ENCODE measurements at places on chromosomes 1 and 21.

DNA sequence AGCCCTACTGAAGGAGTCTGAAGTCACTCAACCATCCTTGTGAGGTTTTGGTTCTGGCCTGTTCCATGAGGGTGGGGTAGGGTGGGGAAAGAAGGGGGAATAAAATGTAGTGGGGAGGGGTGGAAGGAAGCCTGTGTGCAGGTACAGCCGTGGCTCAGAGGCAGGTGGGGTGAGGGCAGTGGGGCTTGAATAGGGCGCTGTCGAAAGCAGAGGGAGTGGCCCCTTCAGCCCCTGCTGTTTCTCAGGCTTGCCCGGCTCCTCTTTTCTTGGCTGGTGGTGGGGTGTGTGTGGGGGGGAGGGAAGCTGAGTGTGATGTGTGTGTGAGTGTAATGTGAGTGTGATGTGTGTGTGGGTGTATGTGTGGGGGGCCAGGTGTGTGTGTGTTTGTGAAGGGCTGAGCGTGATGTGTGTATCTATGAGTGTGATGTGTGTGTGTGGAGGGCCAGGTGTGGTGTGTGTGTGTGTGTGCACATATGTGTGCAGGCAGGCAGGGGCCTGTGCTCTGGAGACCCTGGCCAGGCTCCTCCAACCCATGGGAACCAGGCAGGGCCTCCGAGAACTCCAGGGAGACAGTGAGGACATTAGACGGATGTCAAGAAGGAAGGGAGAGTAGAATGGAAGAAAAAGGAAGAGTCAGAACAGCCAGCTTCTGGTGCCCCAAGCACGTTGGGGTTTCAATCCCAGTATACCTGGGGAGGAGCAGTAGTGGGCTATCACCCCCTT is 9.0 kb downstream of the SOX13 start:
- DNase-seq, result no peak

GRCh38 chr1:2980073-2980791 is 41.0 kb upstream of the ACTRT2 start:
- DNase-seq, result no peak

DNA sequence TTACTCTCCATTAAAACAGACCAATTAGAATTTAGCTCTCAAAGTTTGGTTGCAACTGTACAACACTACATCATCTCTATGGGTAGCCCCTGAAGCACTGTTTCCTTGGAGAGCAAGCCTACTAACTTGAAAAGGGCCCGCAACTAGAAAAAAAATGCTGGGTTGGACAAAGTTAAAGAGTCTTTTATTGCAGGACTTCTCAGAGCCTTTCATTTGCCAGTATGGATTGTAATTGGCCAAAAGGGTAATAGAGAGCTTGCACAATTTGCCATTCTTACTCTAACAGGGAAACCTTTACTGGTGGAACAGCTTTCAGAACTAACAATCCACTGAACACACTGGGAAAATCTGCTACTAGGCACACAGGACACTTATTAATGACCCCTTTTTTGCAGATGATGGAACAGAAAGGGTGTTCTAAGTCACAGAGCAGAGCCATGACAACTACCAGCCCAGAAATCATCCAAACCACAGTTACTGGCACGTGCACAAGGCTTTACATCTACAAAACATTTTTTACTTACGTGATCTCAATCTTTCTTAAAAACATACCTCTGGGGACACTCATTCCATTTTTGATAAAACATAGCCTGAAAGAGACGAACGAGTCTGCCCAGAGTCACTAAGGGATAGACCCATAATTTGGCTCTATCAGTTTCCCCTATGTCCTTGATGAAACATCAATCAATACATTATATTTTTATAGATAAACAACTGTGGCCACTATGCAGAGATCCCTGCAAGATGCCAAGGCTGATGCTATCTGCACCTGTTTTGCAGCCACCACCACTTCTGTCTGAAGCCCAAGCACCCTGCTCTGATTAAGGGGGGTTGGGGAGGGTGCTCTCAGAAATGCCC is 176.3 kb upstream of the EDN2 start:
- no peak for DNase-seq

- no peak for DNase-seq
Measured at GRCh38 chr1:86713477-86713876, 9.1 kb downstream of the SH3GLB1 start.

GRCh38 chr1:89698624-89699023 is 65.7 kb downstream of the LRRC8C start:
- no peak for DNase-seq

Data from fibroblast of skin of abdomen (primary cell).